GM12864 (cell line): ENCODE measurements at places on chromosomes 3 and 15.

- no peak for DNase-seq
Observed at GRCh38 chr15:52181938-52182780, 9.0 kb downstream of the GNB5 start.

- DNase-seq, result no peak
Observed at GRCh38 chr3:5458526-5458925, 271.0 kb downstream of the EDEM1 start.

DNA sequence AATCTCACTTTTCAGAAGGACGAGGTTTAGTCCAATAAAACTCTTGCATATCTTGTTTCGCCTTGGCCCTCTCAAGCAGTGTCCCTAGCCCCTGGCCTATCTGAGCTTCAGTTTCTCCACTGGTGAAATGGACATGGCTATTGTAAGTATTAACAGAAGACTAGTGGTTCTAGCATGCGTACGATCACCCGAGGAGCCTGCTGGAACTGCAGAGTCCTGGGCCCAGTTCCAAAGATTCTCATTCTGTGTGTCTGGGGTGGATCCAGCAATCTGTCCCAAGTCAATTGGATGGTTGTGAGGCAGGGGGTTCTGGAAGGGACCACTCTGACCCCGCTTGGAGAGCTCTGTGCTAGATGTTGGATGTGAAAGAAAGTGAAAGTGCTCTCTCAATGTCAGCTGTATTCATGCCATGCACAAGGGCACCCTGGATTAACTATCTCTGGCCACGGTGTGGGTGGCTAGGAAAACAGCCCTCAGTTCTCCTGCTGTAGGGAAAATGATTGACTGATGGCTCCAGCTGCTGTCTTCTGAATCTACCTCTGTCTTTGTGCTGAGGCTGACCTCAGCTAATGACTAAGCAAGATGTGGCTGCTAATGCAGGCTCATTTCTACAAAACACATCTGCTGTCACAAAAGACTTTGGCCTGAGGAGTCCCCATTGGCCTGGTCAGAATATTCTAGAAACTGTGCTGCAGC lies 1.9 kb upstream of the PLA1A start:
- no peak for DNase-seq

- no peak for DNase-seq
Observed at GRCh38 chr3:30516238-30516637, 90.2 kb upstream of the TGFBR2 start.

GRCh38 chr3:187743195-187744141 lies 1.8 kb downstream of the BCL6 start:
- no peak for DNase-seq

GRCh38 chr15:58732625-58733363 lies 16.7 kb downstream of the ADAM10 start:
- no peak for DNase-seq

DNA sequence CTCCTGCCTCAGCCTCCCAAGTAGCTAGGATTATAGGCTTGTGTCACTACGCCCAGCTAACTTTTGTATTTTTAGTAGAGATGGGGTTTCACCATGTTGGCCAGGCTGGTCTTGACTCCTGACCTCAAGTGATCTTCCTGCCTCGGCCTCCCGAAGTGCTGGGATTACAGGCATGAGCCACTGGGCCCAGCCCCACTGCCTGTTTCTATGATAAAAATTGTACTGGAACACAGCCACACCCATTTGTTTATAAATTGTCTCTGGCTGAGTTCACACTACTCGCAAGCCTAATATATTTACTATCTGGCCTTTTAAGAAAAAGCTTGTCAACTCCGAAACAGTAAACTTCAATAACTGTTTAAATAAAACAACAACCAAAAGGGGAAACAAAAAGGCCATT lies 309.4 kb upstream of the WNT5A start:
- no peak for DNase-seq

- DNase-seq, result no peak
Observed at GRCh38 chr3:122745369-122746021, 48.1 kb downstream of the HSPBAP1 start.

DNA sequence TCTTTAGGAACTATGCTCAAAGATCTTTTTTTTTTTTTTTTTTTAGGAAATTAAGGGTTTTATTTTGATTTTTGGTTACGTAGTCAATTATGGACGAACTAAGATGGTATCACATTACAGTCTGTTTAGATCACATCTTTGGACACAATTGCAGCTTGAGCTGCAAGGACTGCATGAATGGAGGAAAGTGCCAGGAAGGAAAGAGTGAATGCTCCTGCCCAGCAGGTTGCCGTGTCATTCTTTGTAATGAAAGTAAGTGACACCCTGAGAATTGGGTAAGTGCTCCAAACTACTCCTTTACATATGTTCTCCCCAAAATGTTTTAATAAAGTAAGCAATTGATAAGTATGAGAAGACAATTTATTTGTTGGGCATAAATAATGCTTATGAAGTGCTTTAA lies 716.5 kb upstream of the GOLIM4 start:
- DNase-seq, result no peak

- no peak for DNase-seq
Observed at GRCh38 chr3:65277798-65278197, 590.0 kb upstream of the ADAMTS9 start.

DNA sequence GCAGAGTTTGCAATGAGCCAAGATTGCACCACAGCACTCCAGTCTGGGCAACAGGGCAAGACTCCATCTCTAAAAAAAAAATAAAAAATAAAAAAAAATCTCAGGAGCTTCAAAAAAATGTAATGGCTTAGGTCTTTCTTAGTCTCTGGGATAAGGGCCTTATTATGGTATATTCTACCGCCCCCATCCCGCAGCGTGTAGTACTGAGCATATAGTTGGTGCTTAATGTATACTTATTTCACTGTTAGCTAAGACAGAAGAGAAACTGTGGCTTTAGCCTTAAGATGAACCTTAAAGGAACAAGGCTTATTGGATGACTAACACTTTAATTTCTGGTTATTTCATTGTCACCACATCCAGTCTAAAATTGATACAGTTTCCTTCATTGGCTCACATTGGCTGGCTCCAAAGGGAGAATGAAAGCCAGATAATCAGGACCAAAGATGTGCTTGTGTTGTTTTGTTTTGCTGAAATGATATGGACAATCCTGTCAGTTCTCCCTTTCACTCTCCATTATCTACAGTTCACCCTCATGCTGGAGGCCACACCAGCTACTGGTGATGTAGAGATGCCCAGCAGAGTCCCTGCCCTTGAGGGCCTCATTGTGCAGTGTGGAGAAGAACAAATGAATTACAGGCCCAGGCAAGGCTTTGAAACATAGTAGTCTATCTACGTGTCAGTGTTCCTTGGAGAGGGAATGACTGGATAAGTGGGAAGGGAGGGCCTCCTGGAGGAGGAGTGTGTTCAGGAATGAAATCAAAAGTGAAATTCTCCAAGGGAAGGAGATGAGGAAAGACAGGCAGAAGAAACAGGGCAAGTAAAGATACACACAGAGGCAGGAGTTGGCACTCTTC lies 17.4 kb upstream of the RAF1 start:
- no peak for DNase-seq

- DNase-seq, result no peak
Observed at GRCh38 chr3:102532901-102533300, 98.1 kb downstream of the ZPLD1 start.

- no peak for DNase-seq
Observed at GRCh38 chr3:117367861-117368260, 658.3 kb downstream of the TUSC7 start.

- DNase-seq, result no peak
Observed at GRCh38 chr15:90145259-90145658, 43.0 kb upstream of the IDH2 start.

DNA sequence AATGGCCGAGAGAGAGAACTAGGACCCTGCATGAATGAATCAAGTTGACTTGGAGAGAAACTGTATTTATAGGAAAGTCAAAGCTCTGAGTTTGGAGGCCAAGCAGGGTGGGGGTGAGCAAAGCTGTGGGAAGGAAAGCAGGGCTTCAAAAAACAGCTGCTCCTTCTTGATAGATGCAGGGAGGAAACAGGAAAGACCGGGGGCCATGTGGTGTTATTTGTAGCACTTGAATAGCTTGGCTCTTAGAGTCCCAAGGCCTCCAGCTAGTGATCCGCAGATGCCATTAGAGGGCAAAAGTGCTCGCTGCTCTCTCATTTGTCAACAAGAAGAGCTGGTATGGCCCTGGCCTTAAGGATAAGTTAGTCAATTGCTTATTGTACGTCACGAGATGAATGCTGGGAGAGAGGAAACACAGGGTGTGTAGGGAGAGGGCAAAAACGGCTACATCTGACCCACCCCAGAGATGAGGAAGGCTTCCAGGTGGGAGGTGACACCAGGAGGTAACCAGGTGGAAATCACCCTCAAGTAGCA lies at the start of gene ALG1L2:
Gene ALG1L2, plus strand, starts transcription at position 481 of the 531 bp plus-strand sequence. CDS start 186 bp downstream, outside the sequence.
- no peak for DNase-seq

DNA sequence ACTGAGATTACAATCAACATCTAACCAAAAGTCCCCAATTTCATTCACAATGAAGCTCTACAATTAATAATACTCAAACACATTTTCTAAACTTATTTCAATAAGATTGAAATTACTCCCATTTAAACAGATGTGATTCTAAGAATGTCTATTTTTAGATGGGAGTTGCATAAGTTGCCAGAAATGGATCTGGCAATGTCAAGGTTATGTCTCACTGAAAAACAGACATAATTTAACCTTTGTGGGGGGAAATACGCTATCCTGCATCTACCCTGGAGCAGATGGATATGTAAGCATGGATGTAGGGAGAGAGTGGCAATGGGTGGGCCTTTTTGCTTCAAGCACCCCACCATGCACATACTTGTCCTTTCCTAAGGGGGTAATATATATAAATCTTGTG lies 6.7 kb upstream of the EIF1B start:
- DNase-seq, result no peak

DNA sequence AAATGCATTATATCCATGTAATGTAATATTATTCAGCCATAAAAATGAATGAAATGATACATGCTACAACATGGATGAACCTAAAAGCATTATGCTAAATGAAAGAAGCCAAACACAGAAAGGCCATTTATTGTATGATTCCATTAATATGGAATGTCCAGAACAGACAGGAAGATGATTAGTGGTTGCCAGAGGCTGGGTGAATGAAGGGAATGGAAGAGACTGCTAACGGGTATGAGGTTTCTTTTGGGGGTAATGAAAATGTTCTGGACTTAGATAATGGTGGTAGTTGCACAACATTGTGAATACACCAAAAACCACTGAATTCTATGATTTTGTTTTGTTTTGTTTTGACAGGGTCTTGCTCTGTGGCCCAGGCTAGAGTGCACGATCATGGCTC lies 61.6 kb upstream of the MAP4 start:
- no peak for DNase-seq

DNA sequence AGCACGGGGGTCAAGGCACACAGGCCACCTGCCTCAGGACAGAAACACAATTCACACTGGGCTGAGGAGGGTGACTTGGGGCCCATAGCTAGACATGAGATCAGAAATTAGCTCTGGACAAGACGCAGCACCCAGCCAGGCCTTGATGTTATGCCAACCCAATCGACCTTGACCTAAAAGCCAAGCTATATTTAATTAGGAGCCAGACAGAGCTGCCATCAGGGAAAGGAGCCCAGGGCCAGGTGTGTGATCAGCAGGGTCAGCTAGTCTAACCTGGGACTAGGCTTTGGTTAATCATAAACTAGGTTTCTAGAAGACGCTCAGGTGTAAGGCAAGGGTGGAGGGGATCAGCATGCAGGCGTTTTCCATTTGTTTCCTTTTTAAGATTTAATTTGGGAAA lies 23.9 kb upstream of the SLC25A36 start:
- no peak for DNase-seq

- no peak for DNase-seq
Observed at GRCh38 chr3:137304313-137305056, 346.7 kb downstream of the IL20RB start.

- no peak for DNase-seq
Observed at GRCh38 chr3:82308755-82309154, 547.3 kb upstream of the GBE1 start.

DNA sequence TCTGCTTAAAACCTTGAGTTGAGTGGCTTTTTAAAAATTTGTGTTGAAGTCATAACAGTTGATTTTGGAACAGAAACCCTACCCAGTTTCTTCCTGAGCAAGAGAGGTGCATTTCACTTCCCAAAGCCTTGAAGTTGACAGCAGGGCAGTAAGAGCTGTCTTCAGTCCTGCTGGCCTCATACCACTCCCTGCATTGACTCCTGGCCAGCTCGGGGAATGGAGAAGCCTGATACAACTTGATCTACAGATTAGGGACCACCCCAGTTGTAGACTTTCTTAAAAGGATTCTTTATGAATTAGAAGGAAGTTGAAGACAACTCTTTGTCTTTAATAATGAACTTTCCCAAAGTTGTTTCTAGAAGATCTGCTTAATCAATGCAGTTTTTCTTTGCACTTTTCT lies 90.6 kb upstream of the FLNB start:
- DNase-seq, result no peak

GRCh38 chr3:53264718-53265117 lies 8.9 kb upstream of the TKT start:
- DNase-seq, result no peak

GRCh38 chr3:66602237-66602636 lies 101.4 kb upstream of the LRIG1 start:
- no peak for DNase-seq

DNA sequence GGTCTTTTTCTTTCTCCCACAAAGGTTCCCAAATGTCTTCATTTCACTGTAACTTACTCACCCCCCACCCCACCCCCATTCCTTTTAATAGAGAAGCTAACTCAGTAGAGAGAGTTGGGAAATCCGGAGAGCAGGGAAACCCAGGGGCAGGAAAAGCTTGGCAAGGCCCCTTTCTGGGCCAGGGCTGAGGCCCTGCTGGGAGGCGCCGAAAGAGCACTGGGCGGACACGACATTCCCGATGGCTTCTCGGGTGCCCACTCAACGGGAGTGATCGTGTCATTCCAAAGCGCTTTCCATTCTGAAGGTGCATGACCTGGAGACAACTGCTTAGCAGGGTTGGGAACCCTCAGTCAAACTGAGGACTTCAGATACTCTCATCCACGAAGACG lies 1.6 kb upstream of the DALRD3 start:
- DNase-seq, result no peak

DNA sequence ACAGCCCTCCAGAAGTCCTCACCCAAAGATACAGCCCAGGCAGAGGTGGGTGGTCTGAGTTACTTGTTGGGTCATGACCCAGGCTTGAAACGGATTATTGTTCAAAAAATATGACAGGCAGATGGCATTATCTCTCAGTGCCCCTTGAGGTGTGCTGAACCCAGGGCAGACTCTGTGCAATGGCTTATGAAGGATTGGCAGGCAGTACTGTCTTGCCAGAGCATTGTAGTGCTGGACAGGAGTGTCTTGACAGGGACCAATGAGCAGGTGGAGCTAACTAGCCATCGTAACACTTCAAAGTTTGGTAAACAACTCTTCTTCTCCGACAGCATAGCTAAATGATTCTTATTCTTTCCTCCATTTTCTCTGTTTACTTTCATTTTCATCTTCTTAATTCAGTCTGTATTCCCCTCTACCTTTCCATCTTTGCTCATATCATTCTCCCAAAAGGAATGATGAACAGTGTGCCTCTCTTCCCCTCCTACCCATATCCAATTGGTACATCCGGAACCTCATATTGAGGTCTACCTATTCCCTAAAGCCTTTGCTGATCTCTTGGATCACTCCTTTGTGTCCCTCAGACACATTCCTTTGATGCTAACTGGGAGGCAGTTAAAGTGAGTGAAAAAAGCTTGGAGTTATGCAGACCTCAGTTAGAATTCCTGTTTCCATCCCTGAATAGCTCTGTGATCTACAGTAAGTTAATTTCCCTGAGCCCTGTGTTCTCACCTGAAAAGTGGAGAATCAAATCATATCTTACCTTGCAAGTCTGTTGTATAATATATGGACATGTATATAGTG lies 2.6 kb upstream of the IL20RB start:
- no peak for DNase-seq
